ENCODE measurements at places on chromosomes 4 and X. TPM values are rescaled to one million over a fixed set of nuclear protein-coding genes. Genes with fewer than 3 reads are reported as not detected.

The HAUS7 gene
- total RNA-seq, result 12.9 TPM

The HAND2 gene
- 1.1 TPM for total RNA-seq

The PLAC8 gene
- 10.5 TPM for total RNA-seq

The ARMCX4 gene
- 13.5 TPM for total RNA-seq

The PLXNA3 gene
- 23.6 TPM for total RNA-seq

The LONRF3 gene
- total RNA-seq, result 2.7 TPM

The TGIF2LX gene
- not detected for total RNA-seq

The CCDC120 gene
- total RNA-seq, result 3.6 TPM

The UBE2D3 gene
- total RNA-seq, result 227 TPM

The ZNF275 gene
- total RNA-seq, result 8.0 TPM

The DUSP21 gene
- total RNA-seq, result not detected

DNA sequence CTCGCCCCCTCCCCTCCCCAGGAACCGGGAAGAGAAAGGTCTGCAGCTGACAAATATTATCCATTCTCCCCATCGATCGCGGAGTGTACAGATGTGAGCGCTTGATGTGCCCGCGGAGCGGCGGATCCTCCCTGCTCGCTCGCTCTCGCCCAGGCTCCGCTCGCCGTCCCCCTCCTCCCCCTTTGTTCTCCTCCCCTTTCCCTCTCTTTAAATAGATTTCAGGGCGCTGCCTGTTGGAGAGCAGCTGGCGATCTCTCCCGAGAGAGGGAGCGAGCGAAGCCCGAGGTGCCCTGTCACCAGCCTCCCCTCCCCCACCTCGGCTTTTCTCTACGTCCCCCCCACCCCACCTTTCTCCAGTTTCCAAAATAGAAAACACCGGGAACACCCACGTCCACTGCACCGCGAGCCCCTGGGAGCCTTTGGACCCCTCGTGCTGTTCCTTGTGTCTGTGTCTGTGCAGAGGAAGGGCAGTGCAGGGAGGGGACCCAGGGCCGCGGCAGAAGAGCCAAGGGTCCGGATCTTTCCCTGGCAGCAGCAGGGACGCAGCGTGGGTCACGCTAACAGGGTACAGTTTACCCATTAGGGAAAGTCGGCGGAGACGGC, 56.6 kb upstream of the BCOR start:
- DNase-seq, result no peak

DNA sequence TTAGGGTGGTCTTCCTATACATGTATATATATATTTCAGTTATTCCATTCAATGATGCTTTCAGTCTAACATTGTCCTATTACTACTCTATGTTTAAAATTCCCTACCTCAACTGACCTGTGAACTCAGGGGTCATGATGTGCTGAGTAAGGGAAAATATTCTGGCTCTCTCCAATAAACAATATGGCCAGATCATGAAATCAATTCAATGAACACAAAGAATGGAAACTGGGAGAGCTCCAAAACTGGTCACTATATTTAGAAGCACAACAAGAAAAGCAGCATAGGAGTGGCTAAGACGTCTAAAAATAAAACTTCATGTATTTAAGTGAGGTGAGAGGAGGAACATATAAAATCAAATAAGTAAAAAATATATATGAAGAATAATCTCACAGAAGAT, 304.5 kb downstream of the PPP3CA start:
- DNase-seq, result no peak

DNA sequence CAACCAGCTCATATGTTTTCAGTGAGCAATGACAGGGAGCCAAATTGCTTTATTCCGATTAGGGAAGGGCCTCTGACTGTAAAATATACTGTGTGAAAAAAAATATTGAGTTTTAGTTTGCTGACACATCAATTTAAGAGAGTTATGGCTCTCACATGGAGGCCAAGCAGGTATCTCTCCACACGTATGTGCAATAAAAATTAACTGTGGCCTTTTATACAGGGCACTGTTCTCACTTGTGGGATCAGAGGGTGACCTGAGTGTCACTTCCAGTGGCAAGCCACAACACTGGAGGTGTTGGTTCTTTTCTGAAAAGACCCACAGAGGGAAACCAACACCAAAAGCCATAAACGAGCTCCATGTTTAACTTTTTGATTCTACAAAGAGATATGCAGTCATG, 462.8 kb downstream of the MID1IP1 start:
- no peak for DNase-seq

DNA sequence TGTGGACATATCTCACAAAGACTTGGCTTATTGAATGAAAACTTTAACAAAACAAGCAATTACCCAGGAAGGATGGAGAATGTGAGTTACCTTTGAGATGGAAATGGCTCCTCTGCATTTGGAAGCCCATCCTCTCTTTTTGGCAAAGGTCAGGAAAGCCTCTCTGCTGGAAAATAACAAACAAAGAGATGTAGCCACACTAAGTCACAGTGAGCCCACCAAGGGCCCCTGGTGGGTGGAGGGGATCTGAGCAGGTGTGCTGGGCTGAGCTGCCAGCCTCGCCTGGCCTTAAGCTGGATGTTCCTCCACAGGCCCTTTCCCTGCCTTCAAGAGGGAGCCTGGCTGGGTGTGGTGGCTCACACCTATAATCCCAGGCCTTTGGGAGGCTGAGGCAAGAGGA, 269.2 kb downstream of the HNRNPD start:
- no peak for DNase-seq

- DNase-seq, result peak; percentile 48
Observed at GRCh38 chr4:25928379-25929297, 14.6 kb downstream of the SMIM20 start.

- DNase-seq, result no peak
Observed at GRCh38 chr4:67346654-67347053, 198.6 kb downstream of the CENPC start.

- no peak for DNase-seq
Observed at GRCh38 chrX:68363984-68364383, 69.3 kb downstream of the OPHN1 start.

- no peak for DNase-seq
Observed at GRCh38 chr4:106624671-106625070, 256.1 kb upstream of the GIMD1 start.

DNA sequence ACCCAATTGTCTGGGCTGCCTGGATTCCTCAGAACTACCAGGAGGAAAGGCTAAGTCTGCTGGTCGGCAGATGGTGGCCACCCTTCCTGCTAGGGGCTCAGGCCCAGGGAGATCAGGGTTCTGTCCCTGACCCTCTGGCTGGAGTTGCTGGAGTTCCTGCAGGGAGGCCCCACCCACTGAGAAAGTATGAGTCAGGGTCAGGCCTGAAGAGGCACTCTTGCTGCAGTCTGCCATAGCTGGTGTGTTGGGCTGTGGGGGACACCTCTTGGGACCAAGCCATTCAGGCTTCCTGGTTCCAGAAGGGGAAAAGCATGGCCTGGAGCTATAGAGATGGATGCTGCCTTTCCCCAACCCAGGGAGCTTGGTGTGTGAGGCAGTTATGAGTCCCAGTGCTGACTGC, 40.4 kb upstream of the PCDH18 start:
- no peak for DNase-seq

GRCh38 chr4:169271692-169272007, 894 bp upstream of the SH3RF1 start:
- no peak for DNase-seq

GRCh38 chrX:115373308-115373707, 83.8 kb downstream of the LUZP4 start:
- no peak for DNase-seq

DNA sequence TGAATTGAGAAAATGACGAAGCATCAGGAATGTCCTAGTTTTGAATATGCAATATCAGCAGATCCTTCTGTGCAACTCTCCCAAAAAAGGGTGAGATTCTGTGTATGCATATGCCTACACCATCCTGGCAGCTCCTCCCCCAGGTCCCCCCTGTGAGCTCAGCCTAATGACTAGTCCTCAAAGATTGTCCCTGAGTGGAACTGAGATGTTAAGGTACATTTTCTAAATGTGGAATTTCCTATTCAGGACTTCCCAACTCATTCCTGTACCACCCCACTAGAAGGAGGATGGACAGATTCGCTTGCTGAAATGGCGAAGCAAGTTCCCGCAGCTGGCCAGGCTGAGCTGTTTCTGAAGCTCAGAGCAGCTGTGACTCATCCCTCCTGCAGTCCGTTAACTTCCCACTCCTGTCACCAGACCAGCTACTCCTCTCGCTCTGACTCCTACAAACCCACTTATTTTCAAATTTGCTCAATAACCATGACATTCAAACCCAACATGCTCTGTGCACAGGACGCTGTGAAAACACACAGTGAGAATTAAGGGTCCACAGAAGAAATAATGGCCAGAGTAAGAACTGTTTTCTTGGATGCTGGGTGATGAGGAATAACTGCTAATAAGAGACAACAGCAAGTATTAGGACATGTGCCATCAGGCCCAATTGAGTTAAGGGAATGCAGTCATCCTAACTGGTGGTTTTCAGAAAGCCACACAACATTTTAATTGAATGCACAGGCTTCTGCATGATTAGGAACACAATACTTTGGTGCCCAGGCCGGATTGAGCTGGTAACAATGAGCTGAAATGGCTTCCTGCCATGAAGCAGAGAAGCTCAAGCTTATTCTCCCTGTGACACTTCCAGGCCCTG, 40.0 kb upstream of the IRF2 start:
- DNase-seq, result peak; percentile 37

DNA sequence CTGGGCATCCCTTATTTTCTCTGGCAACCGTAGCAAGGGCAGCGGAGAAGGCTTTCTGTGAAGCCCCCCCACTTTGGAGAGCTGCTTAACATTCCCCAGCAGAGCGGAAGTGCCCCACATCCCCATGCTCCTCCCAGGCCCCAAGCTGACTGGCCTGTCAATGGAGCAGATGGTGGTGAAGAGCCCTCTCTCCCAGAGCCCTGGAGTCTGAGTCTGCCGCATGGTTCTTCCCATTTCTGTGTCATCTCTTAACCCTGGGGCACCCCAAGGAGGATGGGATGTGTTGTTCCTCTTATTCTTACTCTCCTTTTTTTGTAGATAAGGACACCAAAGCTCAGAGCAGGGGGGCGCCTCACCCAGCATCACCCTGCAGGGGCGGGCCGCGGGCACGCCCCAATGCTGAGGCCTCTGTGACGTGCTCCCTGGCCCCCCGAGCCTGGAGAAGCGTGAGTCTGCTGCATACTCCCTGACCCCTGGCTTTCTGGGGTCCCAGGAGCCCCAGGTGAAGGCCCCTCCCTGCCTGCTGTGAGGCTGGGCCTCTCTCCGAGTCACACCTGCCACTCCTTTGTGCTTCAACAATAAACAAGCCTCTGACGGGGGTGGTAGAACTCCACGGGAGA, 35.9 kb downstream of the ADRA2C start:
- no peak for DNase-seq

DNA sequence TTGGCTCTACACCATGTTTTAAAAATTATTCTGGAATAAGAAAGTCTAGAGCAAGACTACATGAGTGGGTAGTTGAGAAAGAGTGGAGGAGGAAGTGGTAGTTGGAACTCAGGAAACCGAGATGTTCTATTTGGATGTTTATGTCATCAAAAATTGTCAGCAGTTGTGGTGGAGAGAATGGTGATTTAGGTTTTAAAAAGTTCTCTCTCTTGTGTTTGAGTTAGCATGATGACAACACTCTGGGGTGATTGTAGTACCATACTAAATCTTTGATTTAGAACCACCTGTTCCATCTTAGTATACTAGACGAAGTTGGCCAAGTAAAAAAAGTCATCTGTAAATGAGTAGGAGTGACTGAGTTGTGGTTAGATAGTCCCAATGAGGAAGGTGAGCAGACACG, 40.7 kb downstream of the KLHL2 start:
- no peak for DNase-seq

- DNase-seq, result peak; percentile 43
Observed at GRCh38 chr4:24488399-24489164, 95.8 kb downstream of the DHX15 start.

GRCh38 chr4:75169427-75169826, 236.5 kb downstream of the PARM1 start:
- DNase-seq, result no peak

- DNase-seq, result no peak
Observed at GRCh38 chr4:71765350-71765749, 18.5 kb downstream of the GC start.

DNA sequence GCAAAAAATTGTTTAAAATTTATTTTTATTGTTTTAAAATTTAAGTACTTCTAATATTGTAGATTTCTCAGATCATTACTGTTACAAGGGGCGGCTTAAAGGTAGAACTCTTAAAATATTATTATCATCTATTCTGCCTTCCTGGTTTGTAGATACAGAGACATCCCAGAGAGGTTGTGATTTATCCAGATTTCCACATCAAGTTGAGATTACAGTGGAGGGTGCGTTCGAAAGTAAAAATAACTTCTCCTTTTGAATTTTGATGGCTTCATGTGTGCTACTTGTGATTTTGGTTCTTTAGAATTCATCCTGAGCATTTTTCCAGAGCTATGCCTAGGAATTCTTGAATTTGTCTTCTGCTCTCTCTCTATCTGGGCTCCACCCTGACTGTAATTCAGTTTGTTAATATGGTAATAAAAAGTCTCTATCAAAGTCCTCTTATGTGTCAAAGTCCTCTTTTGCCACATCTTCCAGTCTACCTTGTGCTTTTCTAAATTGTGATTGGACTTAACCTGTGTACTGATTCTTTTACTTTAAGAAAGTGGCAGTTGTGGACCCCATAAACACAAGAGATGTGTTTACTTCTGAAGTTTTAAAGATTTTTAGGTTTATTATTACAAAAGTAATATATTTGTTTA, 37.2 kb downstream of the CLCN3 start:
- no peak for DNase-seq

DNA sequence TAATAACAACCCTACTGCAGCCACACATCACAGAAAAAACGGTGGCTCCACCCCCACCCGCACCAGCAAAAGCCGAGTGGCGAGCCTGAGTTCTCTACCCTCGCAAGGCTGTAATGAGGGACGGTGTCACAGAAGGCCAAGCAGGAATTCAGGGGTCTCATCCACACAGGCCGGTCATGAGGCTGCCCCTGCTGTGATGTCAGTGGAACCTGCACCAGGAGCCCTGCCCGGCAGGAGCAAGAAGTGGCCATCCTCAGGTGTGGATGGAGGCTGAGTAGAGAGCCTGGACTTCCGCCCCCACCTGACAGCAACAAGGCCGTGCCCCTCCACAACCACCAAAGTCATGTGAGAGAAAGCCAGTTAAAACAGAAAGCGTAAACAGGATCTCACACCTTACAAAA, 20.6 kb downstream of the LYAR start:
- no peak for DNase-seq

- no peak for DNase-seq
Observed at GRCh38 chr4:54695337-54695736, 37.6 kb downstream of the KIT start.

GRCh38 chr4:90071289-90072235, 55.6 kb upstream of the CCSER1 start:
- DNase-seq, result no peak

DNA sequence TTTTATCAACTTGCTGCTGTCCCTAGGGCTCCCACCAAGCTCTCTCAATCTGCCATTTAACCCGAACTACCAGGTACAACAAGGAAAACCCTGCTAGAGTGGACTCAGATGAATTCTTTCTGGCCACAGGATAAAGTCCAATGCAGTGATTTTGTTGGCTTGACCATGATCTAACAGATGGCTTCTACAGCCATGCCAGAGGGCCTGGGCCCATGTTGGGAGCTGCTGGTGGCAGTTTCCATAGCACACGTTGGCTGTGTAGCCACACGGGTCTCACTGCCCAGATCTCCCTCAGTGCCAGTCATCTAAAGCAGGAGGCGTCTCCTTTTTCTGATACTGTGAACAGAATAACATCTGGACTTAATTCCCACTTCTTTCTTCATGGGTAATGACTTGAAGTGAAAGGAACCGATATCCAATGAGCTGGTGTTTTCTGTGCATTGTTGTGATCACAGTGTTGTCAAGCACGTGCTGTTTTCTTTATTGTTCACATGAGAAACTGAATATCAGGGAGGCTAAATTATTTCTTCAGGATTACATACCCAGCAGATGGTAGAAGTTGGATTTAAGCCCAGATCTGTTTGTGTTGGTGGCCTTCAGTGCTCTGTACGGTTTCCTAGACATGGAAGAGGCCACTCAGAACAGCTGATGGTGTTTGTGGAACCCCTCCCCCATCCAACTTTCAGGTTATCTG, 85.2 kb upstream of the CLCN4 start:
- peak; percentile 29 for DNase-seq
